ENCODE measurements at places on chromosomes 13 and 19. TPM values are rescaled to one million over a fixed set of nuclear protein-coding genes. Genes with fewer than 3 reads are reported as not detected.

GRCh38 chr19:43798546-43799409, 3.5 kb downstream of the LYPD5 start:
- H3K4me3 ChIP-seq = peak overlapping the region; percentile 27
- peaks cover 37% of the 10 kb centered on the region for H3K27me3 ChIP-seq
- no peak for DNase-seq
- H3K27ac ChIP-seq = no peak overlapping the region
- H3K4me1 ChIP-seq = peaks cover 3% of the 10 kb centered on the region

DNA sequence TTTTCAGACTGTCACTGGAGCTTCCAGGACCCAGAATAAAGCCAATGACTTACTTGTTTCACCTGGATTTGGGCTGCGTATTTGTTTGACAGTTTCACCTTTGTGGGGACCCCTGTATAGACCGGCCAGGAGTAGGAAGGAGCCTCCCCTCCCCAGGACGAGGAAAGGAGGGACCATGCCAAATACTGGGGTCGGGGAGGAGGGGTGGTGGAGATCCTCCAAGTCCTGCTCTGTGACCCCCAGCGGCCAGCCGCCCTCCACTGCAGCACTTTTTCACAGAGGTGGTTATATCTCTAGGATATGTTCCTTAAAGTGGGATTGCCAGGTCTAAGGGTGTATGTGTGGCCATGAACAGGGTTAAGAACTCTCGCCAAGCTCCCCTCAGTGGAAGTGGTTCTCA, 25.7 kb upstream of the ZNF492 start:
- no peaks in the 10 kb centered on the region for H3K36me3 ChIP-seq
- H3K27me3 ChIP-seq = no peaks in the 10 kb centered on the region
- no peak overlapping the region for H3K4me3 ChIP-seq

DNA sequence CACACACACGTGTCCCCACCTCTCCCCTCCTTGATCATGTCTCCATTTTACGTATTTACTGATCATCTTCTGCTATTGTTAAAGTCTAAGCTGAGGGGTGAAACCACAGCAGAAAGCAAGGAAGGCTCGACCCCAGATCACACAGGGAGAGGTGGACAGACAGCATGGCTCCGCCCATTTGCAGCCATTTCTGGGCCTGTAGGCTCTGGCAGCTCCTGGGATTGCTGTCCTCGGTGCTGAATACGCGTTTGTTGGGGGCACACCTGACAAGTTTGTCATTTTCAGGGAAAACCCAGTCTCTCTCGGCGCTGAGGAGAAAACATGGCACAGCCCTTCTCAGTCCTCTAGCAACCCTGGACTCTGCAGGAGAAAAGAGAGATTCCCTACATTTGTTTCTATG, 8.0 kb downstream of the TMEM86B start:
- no peak overlapping the region for H3K27ac ChIP-seq
- H3K4me1 ChIP-seq = peaks cover 4% of the 10 kb centered on the region
- H3K27me3 ChIP-seq = no peaks in the 10 kb centered on the region
- H3K4me3 ChIP-seq = no peak overlapping the region

DNA sequence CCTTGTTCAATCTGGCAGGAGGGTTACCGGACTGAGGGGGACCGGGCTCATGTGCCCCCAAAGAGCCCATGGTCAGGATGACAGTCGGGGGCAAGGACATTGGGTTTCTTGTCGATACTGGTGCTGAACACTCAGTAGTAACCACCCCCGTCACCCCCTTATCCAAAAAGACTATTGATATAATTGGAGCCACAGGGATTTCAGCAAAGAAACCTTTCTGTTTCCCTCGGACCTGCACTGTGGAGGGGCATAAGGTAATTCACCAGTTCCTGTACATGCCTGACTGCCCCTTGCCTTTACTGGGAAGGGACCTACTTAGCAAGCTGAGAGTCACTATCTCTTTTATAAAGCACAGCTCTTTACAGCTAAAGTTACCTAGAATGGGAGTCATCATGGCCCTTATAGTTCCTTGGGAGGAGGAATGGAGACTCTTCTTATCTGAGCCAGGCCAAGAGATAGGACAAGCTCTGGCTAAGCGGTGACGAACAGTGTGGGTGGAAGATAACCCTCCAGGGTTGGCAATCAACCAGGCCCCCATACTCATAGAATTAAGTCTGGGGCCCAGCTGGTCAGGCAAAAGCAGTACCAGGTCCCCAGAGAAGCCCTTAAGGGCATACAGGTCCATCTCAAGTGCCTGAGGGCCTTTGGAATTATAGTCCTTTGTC, 603.7 kb downstream of the UQCRFS1 start:
- peaks cover 53% of the 10 kb centered on the region for H3K4me1 ChIP-seq
- H3K27me3 ChIP-seq = no peaks in the 10 kb centered on the region
- DNase-seq = no peak
- H3K36me3 ChIP-seq = peaks cover 5% of the 10 kb centered on the region
- peak overlapping the region; percentile 47 for H3K27ac ChIP-seq

GRCh38 chr13:36795463-36795862, 23.6 kb upstream of the RFXAP start:
- H3K27ac ChIP-seq = no peak overlapping the region
- no peak for DNase-seq
- H3K36me3 ChIP-seq = no peaks in the 10 kb centered on the region
- H3K27me3 ChIP-seq = no peaks in the 10 kb centered on the region

GRCh38 chr19:32165750-32166149, 179.7 kb upstream of the ZNF507 start:
- no peaks in the 10 kb centered on the region for H3K27me3 ChIP-seq
- DNase-seq = no peak
- no peaks in the 10 kb centered on the region for H3K4me1 ChIP-seq
- no peak overlapping the region for H3K4me3 ChIP-seq

DNA sequence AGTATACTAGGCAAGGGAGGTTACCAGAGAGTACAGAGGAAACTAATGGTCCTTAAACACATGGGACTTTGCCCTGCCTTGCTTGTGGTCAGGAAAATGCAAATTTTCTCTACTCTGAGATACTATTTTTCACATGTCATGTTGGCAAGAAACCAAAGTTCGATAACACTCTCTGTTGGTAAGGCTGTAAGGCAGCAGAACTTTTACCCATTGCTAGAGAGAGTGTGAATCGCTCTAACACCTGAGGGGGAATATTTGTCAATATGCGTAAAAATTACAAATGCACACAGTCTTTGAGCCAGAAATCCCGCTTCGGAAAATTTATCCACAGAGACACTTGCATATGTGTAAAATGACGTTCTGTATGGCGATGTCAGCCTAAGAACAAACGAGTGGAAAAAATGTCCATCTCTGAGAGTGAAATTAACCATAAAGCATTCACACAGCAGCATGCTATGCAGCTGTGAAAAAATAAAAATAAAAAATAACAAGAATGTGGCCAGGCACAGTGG, 9.5 kb upstream of the RFX1 start:
- no peaks in the 10 kb centered on the region for H3K27me3 ChIP-seq
- H3K36me3 ChIP-seq = no peaks in the 10 kb centered on the region
- no peak overlapping the region for H3K27ac ChIP-seq
- no peaks in the 10 kb centered on the region for H3K4me1 ChIP-seq

LGALS14 gene
- total RNA-seq = 0.14 TPM

DNA sequence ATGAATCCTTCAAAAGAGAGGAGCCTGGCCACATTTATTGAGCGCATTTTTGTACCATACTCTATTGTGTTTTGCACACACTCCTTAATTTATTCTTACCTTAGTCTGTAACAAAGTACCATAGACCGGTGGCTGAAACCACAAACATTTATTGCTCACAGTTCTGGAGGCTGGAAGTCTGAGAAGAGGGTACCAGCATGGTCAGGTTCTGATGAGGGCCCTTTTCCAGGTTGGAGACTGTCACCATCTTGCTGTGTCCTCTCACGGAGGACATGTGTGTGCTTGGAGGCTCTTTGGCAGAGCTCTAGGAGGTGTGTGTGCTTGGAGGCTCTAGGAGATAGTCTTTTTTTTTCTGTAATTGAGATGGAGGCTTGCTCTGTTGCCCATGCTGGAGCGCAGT, 2.1 kb downstream of the ZNF331 start:
- H3K4me1 ChIP-seq = peaks cover 4% of the 10 kb centered on the region
- no peak overlapping the region for H3K27ac ChIP-seq
- no peak overlapping the region for H3K4me3 ChIP-seq
- H3K27me3 ChIP-seq = no peaks in the 10 kb centered on the region
- DNase-seq = no peak
- H3K36me3 ChIP-seq = no peaks in the 10 kb centered on the region

All from thymus (tissue), 14 donors.